ENCODE measurements at places on chromosomes 12 and 14. TPM values are rescaled to one million over a fixed set of nuclear protein-coding genes. Genes with fewer than 3 reads are reported as not detected.

TCTN2 gene
- total RNA-seq: 29.5 TPM

LRP1-AS gene
- total RNA-seq: not detected

PPFIA2 gene
- total RNA-seq: 150 TPM

TAS2R43 gene
- 4.9 TPM for total RNA-seq

KRT74 gene
- total RNA-seq: not detected

CCNB1IP1 gene
- total RNA-seq: 44.3 TPM

SMCO3 gene
- total RNA-seq: not detected

SLCO1B1 gene
- total RNA-seq: not detected

TAS2R8 gene
- 0.49 TPM for total RNA-seq

SLC10A1 gene
- not detected for total RNA-seq

SYNDIG1L gene
- 0.98 TPM for total RNA-seq

C3AR1 gene
- total RNA-seq: 0.49 TPM

PPP2R5E gene
- 49.2 TPM for total RNA-seq

PPP1R3E gene
- total RNA-seq: 3.0 TPM

TSPAN31 gene
- 26.6 TPM for total RNA-seq

RIN3 gene
- 0.74 TPM for total RNA-seq

SRRM4 gene
- 13.8 TPM for total RNA-seq

HOXC10 gene
- not detected for total RNA-seq

CLEC4E gene
- total RNA-seq: not detected

HCFC2 gene
- total RNA-seq: 48.4 TPM

FBLN5 gene
- total RNA-seq: 3.2 TPM

PTHLH gene
- total RNA-seq: under 0.01 TPM

RASSF9 gene
- total RNA-seq: 1.2 TPM

B3GNT4 gene
- 4.7 TPM for total RNA-seq

NEK9 gene
- 29.0 TPM for total RNA-seq

TBX3 gene
- 1.5 TPM for total RNA-seq

PZP gene
- total RNA-seq: under 0.01 TPM
